ENCODE measurements at places on chromosomes 5 and 9.

DNA sequence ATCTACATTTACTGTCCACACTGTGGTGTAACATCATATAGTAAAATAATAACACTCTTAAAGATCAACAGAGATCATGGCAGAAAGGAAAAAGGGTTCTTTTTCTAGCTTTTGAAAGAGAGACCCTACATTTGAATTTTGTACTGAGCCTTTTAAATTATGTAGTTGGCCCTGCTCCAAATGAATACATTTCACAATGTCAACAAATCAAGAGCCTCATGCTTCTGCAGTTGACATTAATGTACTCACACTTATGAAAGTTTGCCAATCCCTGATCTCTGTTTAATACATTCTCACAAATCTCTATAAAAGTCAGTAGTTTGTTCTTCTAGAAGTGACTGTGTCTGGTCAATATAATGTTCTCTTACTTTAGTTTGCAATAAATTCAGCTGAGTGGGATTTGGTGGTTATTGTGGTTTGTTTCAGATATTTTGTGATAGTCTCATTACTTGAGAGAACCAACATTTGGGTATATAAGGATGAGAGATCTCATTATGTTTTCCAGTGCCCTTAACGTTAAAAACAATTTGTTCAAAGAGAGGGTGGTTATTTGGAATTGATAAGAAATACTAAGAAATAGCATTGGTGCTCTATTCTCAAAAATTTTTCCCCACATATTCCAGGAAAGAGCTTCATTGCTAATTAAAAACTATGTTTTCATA, 277.8 kb upstream of the FTMT start:
- no peak for DNase-seq

DNA sequence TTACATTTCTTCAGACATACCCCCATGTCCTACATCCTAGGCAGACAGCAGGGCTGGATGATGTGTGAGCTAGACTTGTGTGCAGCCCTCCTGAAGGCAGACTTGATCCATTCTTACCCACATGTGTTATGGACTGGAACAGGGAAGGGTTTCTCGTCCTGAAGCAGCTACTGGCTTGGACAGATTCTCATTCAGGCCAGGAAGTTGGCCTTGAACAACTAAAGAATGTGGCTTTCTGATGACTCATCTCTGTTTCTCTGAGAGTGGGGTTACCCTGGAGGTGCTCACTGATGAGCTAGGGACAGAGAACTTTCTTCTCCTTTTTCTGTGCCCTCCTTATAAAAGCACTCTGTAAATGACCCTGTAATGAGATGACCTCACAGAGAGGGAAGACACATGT, 246.5 kb downstream of the PCSK5 start:
- peak; percentile 5 for DNase-seq

GRCh38 chr9:748861-749497, 92.5 kb upstream of the DMRT1 start:
- DNase-seq: peak; percentile 28

DNA sequence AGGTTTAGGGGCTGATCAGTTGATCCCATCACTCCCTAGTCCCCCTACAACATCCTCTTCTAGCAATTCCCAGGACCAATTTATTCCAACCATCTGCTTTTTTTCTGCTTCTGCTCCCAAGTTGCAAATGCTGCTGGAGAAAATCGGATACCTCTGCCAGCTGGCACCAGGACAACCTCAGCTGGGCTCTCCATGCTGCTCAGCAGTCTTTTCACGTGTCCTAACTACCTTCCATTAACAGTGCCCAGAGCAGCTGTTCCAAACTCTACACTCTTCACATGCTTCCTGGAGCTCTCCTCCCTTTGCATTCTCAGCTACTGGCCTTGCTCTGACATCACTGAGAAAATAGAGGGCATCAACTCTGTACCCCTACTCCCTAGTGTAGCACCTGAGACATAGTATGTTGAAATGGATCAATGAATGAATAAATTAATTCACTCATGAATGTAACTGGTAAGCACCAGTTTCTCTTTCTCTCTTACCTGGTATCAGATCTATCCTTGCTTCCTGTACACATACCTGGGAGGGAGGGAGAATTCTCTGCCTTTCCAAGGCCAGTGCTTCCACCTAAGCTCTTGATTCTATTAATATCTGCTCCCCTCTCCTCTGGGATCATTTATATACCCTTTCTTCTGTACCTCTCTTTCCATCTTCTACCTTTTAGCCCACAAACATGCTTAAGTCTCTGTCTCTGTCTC, 191.0 kb downstream of the RAB3C start:
- DNase-seq: no peak

GRCh38 chr9:129486756-129487657, 133.9 kb downstream of the C9orf50 start:
- no peak for DNase-seq

DNA sequence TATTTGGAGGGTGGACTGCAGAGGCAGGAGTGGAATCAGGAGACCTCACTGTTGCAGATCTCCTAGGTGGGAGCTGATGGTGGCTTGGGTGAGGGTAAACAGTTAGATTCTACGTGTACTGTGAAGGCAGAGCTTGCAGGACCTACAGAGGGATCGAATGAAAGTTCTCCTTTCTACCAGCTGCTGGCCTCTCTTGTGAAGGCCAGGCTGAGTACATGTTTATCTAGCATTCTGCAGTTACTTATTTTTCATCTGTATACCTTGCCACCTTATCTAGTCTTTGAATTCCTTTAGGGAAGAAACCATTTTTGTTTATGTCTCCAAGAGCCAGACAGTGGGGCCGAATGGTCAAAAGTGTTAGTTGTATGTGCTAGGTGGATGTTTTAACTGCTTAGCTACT, 57.6 kb downstream of the PTTG1 start:
- no peak for DNase-seq

- DNase-seq: no peak
Measured at GRCh38 chr5:137632716-137633115, 103.2 kb downstream of the KLHL3 start.

DNA sequence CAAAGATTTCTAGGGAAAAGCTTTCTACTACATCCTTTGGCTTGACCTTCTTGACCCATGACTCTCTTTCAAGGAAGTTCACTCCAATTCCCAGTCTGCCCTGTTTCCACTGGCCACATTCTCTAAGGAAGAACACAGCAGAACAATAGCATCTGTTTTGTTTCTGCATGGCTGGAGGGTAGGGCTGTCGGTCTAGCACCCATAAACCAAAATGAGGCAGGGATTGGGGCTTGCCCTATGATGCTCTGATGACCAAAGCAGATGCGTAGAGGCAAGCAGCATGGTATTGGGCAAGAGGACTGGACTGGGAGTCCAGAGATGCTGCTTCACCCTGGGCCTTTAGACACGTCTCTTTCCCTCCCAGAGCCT, 24.1 kb downstream of the GOLGA2 start:
- no peak for DNase-seq

- no peak for DNase-seq
Measured at GRCh38 chr5:74519161-74519571, 121.4 kb downstream of the ENC1 start.

DNA sequence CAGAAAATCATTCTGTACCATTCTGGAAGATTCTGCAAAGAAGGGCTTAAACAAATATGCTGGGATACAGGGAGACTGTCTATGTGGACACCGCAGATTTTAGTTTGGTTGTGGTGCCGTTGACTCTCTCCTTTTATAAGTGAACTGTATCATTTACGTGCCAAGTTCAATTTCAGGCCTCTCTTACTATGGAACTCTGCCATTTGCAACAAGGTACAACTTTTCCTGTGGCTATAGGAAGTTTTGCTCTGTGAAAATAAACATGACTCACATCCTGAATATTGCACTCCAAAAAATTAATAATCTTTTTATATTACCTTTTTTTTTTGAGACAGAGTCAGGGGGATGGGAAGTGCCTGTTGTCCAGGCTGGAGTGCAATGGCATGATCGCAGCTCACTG, 29.7 kb upstream of the CSNK1G3 start:
- DNase-seq: no peak

- no peak for DNase-seq
Measured at GRCh38 chr5:133470841-133471240, 141.5 kb downstream of the FSTL4 start.

DNA sequence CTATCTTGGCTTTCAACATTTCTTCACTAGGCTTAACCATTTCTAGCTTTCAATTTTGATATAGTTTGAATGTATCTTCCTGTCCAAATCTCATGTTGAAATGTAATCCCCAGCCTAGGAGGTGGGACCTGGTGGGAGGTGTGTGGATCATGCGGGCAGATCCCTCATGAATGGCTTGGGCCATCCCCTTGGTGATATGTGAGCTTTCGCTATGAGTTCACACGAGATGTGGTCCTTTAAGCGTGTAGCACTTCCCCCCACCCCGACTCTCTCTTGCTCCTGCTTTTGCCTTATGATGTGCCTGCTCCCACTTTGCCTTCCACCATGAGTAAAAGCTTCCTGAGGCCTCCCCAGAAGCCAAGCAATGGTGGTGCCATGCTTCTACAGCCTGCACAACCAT, 40.6 kb downstream of the PHAX start:
- no peak for DNase-seq
